Omental fat pad (tissue), 4 donors: ENCODE measurements at places on chromosomes 11 and 22. TPM values are rescaled to one million over a fixed set of nuclear protein-coding genes. Genes with fewer than 3 reads are reported as not detected.

Gene FXYD6
- total RNA-seq, result 23.8 TPM

Gene SLC25A17
- 17.1 TPM for total RNA-seq

Gene DAGLA
- 3.1 TPM for total RNA-seq

Gene VSIG10L2
- not detected for total RNA-seq

Gene MMP10
- total RNA-seq, result not detected

Gene ABTB2
- 3.4 TPM for total RNA-seq

Gene RASL10A
- not detected for total RNA-seq

Gene ISX
- total RNA-seq, result not detected

Gene ACRV1
- total RNA-seq, result not detected

Gene OR2AG1
- not detected for total RNA-seq

Gene ADAMTS8
- 1.2 TPM for total RNA-seq

Gene OR6T1
- total RNA-seq, result not detected
